SJSA1 (cell line): ENCODE measurements at places on chromosomes 2 and 18. TPM values are rescaled to one million over a fixed set of nuclear protein-coding genes. Genes with fewer than 3 reads are reported as not detected.

GRCh38 chr2:240250985-240251847, 110.8 kb upstream of the OTOS start:
- peak; percentile 83 for DNase-seq

- DNase-seq: peak; percentile 85
Measured at GRCh38 chr2:171553858-171554257, 31.6 kb downstream of the CYBRD1 start.

DNA sequence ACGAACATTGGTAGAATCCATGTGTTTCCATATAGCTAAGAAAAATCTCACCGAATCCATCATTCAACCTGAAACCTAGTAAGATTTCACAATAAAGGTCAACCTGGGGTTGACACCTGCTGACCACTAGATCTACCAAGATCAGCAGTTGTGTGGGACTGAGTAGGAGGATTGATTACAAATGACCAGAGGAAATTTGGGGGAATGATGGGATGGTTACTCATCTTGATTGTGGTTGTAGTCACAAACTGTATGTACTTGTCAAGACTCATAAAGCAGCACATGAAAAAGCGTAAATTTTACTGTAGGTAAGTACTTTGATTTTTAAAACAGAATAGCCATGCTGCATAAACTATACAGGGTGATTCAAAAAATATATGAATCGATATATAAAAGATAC, 14.7 kb downstream of the DAPL1 start:
- no peak for DNase-seq

DNA sequence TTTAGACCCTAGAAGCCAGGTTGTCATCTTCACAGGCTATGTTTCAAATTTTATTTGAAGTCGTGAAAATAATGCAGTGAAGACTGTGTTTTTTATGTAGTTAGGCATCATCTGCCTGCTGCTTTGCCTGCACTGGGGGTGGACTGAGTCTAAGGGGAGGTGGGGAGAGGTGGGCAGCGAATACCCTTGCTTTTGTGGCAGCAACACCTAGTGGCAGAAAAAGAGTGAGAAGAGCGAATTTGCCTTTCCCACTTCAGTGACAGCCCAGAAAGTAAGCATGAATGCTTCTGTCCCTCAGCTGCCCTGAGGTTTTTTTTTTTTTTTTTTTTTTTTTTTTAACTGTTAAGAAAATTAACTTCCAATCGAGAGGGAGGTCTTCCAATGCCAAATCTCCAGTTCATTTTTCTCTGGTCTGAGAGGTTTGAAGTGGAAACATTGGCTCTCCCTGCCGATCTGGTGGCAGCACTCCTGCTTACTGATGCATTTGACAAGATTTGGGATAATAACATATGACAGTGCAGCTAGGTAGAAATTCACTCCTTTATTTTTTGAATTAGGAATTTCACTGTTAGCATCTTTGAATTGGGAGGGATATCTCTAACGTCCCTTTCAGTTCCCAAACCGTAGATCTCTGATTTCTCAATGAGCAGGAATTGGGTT, 60.3 kb upstream of the LYPD6B start:
- DNase-seq: no peak

DNA sequence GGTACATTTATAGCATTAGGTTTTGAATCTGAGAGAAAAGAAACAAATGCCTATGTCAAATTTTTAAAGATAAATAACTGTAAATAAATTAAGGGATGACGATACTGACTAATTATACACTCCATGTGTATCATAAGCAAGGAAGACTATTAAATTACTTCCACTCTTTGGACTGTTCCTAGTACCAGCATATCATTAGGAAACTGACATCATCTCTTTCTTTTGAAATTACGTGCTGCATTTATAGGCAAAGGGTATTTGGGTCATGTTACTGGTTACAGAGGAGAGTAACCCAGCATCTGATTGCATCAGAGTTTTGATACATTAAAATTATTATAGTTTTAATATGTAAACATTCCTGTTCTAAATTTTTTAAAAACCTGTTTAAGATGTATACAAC, 309.7 kb downstream of the XIRP2 start:
- no peak for DNase-seq

DNA sequence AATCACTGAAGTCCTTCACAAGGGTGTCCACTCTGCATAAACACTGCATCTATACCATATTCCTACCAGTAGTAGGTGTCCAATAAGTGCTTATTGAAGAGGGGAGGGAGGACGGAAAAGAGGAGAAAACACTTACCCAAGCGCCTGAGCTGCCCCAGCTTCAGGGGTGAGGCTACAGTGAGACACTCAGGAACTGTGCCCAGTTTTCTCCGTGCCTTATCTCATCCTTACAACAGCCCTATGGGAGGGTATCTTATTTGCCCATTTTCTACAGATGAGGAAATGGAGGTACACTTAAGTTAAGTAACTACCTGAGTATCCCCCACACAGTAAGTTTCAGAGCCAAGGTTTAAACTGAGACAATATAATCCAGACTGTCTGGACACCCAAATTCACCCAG, 41.5 kb downstream of the RNF152 start:
- DNase-seq: no peak

DNA sequence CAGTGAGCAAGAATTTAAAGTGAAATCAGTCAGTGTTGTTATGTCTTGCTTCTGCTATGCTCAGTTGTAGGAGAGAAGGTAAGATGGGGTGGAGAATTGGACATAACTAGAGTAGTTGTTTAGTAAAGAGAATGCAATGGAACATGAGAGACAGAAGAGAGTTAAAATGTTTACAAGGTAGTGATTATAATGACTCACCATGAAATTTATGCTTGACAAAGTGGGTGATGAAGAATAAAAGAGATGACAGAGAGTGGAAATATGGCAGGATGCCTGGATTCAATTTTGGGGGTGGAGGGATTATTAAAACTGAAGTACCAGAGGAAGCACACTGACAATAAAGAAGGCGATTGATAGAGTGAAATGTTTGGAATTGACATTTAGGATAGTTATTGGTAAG, 10.6 kb downstream of the SCG2 start:
- DNase-seq: peak; percentile 25

DNA sequence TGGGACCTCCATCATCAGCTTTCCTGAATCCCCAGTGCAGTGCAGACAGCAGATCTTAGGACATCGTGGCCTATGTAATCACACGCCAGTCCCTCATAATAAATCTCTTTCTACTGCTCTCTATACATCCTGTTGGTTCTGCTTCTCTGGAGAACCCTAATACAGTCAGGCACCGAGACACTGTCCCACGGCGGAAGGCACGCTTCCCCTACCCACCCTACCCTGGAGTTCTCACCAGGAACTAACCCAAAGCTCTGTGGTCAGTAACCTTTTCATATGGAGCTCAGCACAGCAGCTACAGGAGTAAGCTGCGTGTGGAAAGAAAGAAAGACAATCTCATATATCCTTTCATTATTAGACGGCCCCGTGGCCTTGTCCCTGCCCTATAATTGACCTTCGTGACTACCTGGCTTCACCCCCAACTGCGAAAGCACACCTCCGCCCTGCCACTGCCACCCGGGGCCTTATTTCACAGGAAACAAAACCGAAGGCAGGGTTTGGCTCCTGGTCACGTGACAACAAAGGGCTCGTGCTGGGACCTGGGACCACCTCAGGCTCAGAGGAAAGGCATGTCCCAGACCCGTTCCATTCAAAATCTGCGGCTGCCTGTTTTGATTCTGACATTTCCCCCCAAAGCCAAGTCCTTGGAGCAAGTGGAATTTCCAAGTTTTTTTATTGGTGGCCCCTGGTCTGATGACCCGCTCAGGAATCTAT, 99.7 kb upstream of the ODC1 start:
- no peak for DNase-seq

- DNase-seq: no peak
Measured at GRCh38 chr18:8841781-8842485, 136.6 kb downstream of the MTCL1 start.

Gene KIAA2012
- 0.03 TPM in 1 of 2 replicates, not detected in the other for total RNA-seq

Gene PROM2
- total RNA-seq: 9.2 TPM in 1 of 2 replicates, not detected in the other

Gene OBSL1
- total RNA-seq: 53.1 and 55.3 TPM in 2 replicates
